ENCODE measurements at places on chromosomes 6 and 20.

DNA sequence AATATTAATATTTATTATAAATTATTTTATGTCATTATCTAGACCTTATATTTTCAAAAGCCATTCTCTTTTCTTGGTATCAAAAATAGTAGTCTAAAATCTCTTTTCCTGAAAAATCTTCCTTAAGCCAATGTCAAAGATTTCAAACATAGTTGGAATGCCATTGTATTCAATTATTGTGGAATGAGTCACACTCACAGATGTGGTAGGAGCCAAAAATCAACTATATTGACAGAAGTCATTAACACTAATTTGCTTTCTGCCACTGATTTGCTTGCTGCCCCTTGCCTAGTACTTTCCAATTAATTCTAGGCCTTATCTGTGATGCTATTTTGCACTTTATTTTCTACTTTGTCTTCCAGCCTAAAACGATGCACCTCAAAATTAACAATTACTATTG lies 1326.3 kb upstream of the GJE1 start:
- DNase-seq = peak; percentile 44

DNA sequence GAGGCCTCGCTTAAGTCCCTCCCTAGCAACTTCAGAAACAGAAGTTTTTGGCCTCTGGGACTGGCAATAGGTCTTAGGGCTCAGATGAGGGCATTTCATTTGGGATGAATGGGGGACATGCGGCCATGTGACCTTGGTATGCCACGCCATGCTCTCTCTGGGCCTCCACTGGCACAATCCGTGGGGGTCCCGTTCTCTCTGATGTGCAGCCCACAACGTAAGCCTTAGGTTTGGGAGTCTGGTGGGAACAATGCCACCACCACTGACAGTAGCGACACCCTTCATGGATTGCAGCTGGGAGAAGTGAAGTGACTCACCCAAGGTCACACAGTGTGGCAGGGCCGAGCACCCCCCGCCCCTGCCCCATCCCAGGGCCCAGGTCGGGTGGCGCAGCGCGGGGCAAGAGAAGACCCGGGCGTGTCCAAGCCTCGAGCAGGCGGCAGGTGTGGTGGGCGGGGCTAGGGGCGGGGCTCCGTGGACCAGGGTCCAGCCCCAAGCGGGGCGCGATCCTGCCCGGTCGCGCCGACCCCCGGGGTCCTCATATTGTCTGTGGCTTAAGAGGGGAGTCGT lies 864 bp upstream of the CEBPB start:
- no peak for DNase-seq

DNA sequence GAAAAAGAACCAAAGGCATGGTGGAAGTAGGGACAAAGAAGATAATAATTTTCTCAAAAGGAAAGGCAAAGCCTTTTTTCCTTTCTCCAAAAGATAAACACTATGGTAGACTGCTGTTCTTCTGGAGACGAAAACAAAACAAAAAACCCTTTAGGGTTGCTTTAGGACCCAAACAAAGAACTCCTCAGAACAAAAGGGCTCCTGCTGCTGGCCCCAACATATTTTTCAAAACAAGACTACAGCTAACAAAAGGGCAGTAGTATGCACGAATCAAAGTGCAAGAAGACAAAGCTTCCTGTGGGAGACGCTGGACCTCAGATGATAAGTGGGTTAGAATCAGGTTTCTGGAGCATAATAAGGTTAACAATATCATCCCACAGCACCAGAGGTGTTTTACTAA lies 15.8 kb downstream of the NCOA5 start:
- DNase-seq = no peak

GRCh38 chr6:110055387-110055735 lies 77.2 kb downstream of the GPR6 start:
- DNase-seq = no peak
